Caco-2 (cell line): ENCODE measurements at places on chromosomes 5 and 9. TPM values are rescaled to one million over a fixed set of nuclear protein-coding genes. Genes with fewer than 3 reads are reported as not detected.

The LAMC3 gene
- total RNA-seq = 0.36 and 0.44 TPM in 2 replicates

DNA sequence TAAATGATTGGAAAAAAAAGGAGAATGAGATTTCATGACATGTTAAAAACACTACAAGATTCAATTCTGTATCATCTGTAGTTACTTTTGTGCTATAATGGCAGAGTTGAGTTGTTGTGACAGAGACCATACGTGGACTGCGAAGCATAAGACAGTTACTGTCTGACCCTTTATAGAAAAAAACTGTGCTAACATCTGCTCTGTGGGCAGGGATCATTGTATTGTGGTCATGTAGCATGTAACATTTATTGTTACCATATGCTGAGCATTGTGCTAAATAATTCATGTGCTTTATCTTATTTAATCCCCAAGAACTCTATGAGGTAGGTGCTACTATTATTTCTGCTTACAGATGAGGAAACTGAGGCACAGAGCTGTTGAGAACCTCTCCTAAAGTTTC, 147.3 kb upstream of the HMHB1 start:
- DNase-seq = no peak

DNA sequence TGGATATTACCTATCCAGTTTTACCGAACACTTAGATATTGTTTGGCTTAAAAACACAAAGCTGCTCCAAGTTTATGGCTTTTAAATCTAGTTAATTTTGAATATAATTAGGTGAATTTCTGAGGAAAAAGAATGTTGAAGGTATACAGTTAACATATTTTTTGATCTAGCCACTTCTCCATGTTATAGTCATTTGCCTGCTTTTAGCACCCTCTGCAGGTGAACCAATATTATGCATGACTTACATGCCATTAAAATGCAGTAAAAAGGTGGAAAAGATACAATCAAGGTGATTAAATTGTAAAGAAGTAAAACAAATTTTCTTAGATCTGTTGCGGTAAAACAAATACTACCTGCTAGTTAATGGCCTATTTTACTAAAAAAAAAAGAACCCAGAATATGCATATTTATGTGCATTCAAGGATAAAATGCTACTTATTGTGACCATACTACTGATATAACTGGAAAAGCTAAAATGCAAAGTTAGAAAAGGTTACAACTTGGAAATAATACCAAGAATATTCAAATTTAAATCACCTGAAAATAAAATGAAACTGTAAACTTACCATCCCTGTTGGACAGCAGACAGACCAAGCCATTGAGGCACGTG, 132.1 kb downstream of the AP3B1 start:
- DNase-seq = no peak

GRCh38 chr5:134111741-134112647, 2.5 kb upstream of the TCF7 start:
- no peak for DNase-seq

GRCh38 chr9:100322954-100323536, 29.7 kb downstream of the TEX10 start:
- DNase-seq = peak; percentile 26

- DNase-seq = no peak
These were observed 98.4 kb downstream of the MAPKAP1 start for GRCh38 chr9:125608489-125609224.

DNA sequence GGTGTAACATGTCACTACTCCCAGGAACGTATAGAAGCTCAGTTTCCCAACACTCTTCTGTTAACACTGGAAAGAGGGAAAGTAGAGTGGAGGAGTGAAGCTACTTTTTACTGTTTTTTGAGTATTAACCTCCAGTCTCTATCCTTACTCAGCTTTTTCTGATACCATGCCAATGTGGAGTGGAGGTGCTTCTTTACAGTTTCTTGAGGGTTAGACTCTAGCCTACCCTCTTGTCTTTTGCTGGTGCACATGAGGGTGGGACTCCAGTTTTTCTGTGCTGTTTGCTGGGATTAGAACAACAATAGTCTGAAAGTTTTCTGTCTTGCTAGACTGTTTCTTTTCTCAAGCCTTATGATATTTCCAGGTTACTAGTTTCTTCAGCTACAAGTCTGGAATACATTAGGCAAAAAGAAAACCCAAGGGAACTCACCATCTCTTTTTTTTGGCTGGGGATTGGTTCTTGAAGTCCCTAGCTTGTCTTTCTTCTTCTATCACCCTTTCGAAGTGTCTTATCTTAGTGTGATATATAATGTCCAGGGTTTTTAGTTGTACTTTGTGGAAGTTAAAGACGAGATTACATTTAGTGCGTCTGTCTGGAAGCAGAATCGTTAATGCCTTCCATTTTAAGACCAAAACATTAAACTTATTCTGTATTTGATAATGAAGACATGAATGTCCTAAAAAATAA, 35.9 kb downstream of the PRR16 start:
- no peak for DNase-seq

GRCh38 chr5:154849264-154849785, 1.1 kb downstream of the FAXDC2 start:
- DNase-seq = no peak
